ENCODE measurements at places on chromosomes 11 and 22. TPM values are rescaled to one million over a fixed set of nuclear protein-coding genes. Genes with fewer than 3 reads are reported as not detected.

DNA sequence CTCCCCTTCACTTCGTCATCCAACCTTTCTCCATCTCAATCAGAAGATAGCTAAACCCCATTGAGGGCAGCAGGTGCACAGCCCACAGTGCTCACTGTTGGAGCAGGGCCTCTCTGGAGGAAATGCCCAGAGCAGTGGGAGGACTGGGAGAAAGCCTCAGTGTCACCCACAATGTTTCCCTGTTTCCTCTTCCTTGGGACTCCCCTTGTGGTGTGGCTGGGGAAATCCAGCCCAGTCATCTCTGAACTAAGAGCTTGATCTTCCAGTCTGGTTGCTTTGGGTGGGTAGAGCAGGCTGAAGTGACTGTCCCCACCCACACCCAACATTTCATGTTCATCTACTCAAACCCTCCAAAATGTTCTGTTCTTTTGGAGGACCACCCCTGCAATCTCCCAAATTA is 29.8 kb upstream of the EED start:
- no peak for DNase-seq

DNA sequence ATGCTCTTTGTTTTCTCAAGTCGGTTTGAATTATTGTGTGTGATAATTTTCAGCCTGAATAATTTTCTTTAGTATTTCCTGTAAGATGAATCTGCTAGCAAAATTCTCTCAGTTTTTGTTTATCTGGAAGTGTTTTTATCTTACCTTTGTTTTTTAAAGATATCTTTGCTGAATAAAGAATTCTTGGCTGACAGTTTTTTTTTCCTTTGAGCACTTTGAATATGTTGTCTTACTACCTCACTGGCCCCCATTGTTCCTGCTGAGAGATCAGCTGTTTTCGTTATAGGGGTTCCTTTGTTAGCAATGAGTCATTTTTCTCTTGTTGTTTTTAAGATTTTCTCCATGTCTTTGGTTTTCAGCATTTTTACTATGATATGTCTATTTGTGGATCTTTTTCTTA is 63.0 kb downstream of the HORMAD2 start:
- DNase-seq, result no peak

DNA sequence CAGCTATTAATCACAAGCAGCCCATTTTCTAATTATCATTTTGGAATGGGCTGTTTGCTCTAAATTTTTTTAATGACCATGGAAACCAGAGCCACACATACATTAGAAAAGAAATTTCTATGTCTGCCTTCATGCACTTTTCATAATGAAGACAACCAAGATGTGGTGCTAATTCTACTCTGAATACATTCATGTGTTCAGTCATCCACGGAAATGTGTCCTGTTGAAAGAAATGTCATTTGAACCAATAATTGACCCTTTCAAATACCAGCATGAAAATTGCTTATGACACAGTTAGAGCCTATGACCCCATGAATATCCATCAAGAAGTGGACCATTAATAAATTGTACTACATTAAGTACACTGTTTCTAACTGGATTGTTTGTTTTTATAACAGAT is 99.7 kb upstream of the KCNA4 start:
- DNase-seq, result no peak

DNA sequence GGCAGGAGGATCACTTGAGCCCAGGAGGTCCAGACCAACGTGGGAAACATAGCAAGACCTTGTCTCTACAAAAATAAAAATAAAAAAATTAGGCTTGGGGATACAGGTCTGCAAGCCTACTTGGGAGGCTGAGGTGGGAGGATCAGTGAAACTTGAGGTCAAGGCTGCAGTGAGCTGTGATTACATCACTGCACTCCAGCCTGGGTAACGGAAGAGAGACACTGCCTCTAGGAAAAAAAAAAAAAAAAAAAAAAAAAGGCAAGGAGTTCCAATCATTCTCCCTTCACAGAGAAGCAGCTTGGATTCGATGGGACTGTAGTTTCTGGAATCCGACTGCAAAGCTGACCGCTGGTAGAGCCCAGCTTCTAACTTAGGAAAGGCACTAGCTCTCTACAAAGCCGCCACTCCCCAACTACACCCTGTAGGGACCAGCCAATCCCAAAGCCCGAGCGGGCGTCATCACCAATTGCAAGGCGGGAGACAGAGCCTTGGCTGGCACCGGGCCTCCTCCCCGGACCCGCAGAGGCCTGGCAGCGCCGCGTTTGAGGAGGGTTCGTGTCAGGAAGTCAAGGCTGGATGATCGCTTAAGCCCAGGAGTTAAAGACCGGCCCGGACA is 716 bp upstream of the DDB2 start:
- DNase-seq, result peak; percentile 97

DNA sequence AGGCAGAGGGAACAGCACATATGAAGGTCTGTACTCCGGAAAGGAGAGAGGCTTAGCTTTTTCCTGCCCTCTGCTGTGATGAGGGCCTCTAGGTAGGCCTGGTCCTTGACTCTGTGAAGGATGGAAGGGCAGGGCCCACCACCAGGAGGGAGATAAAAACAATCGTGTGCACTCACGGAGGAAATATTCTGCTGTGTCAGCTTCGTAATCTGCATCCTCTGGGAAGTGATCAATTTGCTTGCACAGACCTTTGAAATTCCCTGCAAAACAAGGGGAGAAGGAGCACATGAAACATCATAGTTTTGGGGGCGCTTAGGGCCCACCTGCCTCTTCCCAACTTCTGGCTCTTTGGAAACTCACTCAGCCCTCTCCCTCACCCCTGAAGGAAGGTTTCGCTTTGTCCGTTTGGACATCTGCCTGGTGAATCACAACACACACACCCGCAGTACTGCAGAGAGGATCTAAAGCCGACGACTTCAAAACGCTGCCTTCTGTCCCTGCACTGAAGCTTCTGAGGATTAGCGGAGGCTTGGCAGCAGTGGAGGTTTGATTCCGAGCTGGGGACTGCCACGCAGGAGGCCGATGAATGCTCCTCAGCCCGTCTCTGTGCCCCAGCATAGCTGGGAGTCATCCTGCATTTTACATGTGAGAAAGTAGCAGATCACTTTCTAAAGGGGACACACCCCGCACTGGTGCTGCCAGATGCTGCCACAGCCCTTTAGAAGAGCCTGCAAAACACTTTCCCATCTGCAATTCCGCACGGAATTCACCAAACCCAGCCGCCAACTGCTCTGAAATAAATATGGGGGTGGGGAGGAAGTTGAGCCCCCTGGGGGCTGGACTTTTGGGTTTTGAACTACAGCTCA is 58.6 kb upstream of the EIF3D start:
- peak; percentile 1 for DNase-seq

DNA sequence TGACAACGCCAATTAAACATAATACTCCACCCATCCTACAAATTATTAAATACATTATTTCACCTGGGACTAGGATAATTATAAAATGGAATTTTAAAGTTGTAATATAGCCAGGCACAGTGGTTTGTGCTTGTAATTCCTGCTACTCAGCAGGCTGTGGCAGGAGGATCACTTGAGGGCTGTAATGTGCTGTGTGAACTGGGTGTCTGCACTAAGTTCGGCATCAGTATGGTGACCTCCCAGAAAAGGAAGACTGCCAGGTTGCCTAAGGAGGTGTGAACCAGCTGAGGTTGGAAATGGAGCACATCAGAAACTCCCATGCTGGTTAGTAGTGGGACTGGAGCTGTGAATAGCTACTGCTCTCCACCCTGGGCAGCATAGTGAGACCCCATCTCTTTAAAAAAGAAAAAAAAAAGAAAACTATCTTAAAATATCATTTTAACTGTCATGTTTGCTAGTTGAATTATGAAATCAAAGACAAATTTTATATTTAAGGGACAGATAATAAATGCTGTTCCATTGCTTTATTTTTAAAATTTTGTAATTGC is 28.0 kb downstream of the PPP6R2 start:
- no peak for DNase-seq

- DNase-seq, result peak; percentile 54
These were observed 821 bp downstream of the GAL3ST1 start for GRCh38 chr22:30573594-30574094.

SHISAL1 gene
- 8.6 TPM for total RNA-seq

IGSF22 gene
- total RNA-seq, result 0.81 TPM

C11orf16 gene
- total RNA-seq, result not detected

OR52E6 gene
- total RNA-seq, result not detected

EMID1 gene
- total RNA-seq, result 4.9 TPM

MOV10L1 gene
- not detected for total RNA-seq

Data from left colon (tissue), 2 donors.